CD4-positive, alpha-beta memory T cell (primary cell): ENCODE measurements at places on chromosomes 2 and 18.

DNA sequence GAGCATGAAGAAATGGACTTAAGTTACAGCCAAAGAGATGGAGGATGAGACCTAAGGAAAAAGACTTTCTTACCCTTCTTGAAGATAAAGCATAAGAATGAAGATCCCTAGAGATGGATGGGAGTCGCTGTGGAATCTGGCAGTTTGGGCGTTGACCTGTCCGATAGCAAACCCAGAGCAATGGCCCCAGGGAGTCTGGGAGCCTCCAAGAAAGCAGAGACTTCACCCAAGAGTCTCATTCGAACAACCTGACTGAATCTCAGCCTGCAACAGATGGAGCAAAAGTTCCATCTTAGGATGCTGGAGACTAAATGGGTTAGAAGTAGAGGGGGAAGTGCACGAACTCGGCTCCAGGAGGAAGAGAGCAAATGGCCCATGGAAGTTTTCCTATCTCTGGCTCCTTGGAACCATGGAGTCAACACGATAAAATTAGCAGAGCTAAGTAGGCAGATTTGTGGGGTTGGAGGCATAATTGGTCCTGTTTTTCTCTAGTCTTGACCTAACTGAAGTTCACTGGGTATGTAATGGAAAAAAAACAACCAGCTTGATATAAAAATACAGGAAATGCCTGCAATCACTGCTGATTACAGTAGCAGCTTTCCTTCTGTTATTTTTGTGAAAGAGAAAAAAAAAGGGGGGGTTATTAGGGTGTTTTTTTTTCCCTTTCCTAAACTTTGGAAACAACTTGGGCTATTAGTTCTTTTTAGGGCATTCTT, 178.4 kb upstream of the EPAS1 start:
- H3K36me3 ChIP-seq, result no peaks in the 10 kb centered on the region
- H3K4me3 ChIP-seq, result no peak overlapping the region
- no peaks in the 10 kb centered on the region for H3K4me1 ChIP-seq
- H3K27ac ChIP-seq, result no peak overlapping the region

DNA sequence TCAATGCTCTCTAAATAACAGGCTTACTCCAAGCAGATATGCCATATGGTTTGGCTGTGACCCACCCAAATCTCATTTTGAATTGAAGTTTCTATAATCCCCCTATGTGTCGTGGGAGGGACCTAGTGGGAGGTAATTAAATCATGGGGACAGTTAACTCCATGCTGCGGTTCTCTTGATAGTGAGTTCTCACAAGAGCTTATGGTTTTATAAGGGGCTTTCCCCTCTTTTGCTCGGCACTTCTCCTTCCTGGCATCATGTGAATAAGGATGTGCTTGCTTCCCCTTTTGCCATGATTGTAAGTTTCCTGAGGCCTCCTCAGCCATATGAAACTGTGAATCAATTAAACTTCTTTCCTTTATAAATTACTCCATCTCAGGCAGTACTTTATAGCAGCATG, 302.7 kb upstream of the ZC3H15 start:
- DNase-seq, result no peak
- H3K4me1 ChIP-seq, result no peaks in the 10 kb centered on the region
- no peaks in the 10 kb centered on the region for H3K27me3 ChIP-seq
- no peak overlapping the region for H3K4me3 ChIP-seq
- H3K36me3 ChIP-seq, result no peaks in the 10 kb centered on the region

DNA sequence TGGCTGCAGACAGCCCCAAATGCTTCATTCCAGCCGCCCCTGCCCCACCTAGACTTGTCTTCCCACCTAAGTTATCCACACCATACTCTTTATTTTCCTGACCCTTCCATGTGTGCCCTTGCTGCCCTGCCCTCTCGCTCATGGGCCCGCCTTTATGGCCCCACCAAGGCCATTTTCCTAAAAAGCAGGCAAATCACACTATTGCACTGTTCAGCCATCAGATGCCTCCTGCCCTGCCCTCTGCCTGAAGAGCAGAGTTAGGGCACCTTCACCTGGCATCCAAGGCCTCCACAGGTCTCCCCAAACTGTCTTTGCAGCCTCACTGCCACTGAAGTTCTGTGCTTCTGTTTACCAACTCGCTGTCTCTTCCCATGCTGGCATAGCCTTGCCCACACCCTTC, 496.7 kb downstream of the EIPR1 start:
- H3K4me3 ChIP-seq, result no peak overlapping the region
- H3K27ac ChIP-seq, result no peak overlapping the region
- DNase-seq, result no peak

- no peaks in the 10 kb centered on the region for H3K36me3 ChIP-seq
- no peak for DNase-seq
- no peaks in the 10 kb centered on the region for H3K27me3 ChIP-seq
- no peak overlapping the region for H3K4me3 ChIP-seq
These were observed 568.7 kb upstream of the DSEL start for GRCh38 chr18:68085251-68085650.

- H3K4me1 ChIP-seq, result no peaks in the 10 kb centered on the region
- H3K4me3 ChIP-seq, result no peak overlapping the region
- no peak overlapping the region for H3K27ac ChIP-seq
- no peaks in the 10 kb centered on the region for H3K27me3 ChIP-seq
These were observed 58.8 kb downstream of the PRKRA start for GRCh38 chr2:178392215-178392614.

GRCh38 chr2:2830576-2830975, 499.5 kb upstream of the MYT1L start:
- H3K36me3 ChIP-seq, result no peaks in the 10 kb centered on the region
- H3K4me1 ChIP-seq, result no peaks in the 10 kb centered on the region
- no peak overlapping the region for H3K4me3 ChIP-seq
- DNase-seq, result no peak
- no peak overlapping the region for H3K27ac ChIP-seq

DNA sequence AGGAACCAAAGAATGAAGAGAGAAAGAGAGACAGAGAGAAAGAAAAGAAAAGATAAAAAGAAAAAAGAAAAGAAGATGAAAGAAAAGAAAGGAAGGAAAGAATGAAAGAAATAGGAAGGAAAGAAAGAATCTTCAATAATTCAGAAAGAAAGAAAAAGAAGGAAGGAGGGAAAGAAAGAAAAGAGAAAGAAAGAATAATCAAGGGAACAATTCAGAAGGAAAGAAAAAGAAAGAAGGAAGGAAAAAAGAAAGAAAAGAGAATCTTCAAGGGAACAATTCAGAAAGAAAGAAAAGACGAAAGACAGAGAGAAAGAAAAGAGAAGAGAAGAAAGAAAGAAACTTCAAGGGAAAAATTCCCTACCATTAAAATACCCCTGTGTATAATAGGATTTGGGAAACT, 5.6 kb upstream of the KCTD1 start:
- no peak for DNase-seq
- H3K27me3 ChIP-seq, result peaks cover 17% of the 10 kb centered on the region
- peaks cover 19% of the 10 kb centered on the region for H3K4me1 ChIP-seq
- no peak overlapping the region for H3K27ac ChIP-seq
